ENCODE measurements at places on chromosomes 5 and 9.

DNA sequence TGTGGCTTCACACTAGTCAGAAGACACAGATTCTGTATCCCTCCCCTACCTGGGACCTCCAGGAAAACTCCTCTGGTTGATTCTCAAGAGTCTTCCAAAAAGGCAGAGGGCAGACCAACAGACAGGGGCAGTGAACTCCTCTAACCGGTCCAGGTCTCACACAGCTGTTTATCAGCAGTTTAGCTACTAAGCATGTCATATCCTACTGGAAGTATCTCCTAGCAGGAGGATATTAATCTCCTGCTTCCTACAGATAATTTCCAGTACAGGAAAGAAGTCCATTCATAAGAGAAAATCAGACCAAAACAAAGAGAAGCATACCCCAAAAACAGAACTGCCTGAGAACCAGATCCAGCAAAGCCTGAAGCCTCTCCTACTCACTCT, 64.3 kb downstream of the DTWD2 start:
- DNase-seq = no peak

DNA sequence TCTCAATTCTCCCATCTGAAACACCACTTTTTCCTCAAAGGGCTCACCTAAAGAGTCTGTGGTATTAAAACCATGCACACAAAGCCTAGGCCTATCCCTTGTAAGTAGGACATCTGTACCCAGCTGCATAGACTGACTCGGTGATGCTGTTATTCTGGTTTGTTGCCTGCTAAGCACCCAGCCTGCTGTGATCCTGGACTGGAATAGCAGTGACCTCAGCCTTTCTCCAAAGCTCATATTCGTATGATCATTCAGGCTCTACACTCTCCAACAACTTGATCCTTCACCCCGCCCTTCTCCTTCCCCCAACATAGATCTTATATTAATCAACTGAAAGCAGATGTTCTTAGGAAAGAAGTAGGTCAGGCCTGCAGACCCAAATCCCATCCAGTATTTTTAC, 81.4 kb upstream of the WWC1 start:
- no peak for DNase-seq

- no peak for DNase-seq
Measured at GRCh38 chr5:152403046-152403445, 2.0 kb downstream of the NMUR2 start.

- no peak for DNase-seq
Measured at GRCh38 chr9:135698767-135699166, 514 bp downstream of the SOHLH1 start.

DNA sequence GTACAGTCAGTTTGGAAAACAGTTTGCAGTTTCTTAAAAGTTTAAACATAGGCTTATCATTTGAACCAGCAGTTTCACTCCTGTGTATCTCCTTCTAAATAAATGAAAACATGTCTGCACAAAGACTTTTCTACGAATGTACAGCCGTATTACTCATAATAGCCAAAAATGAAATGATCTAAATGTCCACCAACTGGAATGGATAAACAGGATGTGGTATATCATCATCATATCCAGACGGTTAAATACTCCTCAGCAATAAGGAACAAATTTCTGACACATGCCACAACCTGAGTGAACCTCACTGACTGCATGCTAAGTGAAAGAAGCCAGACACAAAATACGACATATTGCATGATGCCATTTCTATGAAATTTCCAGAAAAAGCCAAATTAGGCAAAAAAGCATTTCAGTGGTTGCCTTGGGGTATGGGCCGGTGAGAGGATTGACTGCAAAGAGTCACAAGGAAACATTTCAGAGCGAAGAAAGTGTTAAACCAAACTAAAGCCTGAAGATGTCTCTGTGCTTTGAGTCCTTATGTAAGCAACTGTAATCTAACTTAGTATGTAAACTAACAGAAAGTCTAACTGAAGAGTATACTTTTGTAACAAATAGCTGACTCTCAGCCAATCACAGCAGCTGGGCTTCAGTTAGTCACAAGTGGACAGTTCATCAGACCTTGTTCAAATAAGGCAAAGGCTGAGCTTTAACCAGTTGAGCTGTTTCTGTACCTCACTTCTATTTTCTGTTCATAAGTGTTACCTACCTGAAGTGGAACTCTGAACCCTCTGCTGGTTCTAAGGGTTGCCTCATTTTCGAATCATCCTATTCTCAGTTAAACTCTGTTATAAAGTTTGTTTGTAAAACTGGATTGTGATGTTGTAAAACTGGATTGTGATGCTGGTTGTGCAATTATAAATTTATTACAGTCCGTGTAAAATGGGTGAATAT, 65.2 kb downstream of the TRIO start:
- DNase-seq = peak; percentile 42

GRCh38 chr5:130102375-130102774, 198.1 kb downstream of the CHSY3 start:
- no peak for DNase-seq

- DNase-seq = no peak
Measured at GRCh38 chr5:158514986-158515359, 584.7 kb downstream of the EBF1 start.

DNA sequence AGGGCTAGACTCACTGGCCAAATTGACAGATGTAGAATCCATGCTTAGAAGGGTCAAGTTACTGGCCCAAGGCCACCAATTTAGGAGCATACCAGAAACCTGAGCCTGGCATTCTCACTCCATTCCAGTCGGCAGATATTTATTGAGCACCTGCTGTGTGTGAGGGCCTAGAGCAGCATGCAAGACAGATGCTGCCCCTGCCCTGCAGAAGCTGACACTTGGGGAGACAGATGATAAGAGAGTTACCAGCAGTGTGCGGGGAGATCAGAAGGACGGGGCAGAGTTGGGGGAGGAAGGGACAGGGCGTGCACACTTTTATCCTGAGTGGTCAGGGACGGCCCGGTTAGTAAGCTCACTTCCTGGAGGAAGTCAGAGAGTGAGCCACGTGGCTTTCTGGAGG, 111.5 kb upstream of the RAPGEF1 start:
- peak; percentile 10 for DNase-seq

GRCh38 chr9:134040781-134041648, 15.7 kb downstream of the BRD3OS start:
- DNase-seq = peak; percentile 62

GRCh38 chr9:104858846-104859245, 69.1 kb downstream of the ABCA1 start:
- no peak for DNase-seq

DNA sequence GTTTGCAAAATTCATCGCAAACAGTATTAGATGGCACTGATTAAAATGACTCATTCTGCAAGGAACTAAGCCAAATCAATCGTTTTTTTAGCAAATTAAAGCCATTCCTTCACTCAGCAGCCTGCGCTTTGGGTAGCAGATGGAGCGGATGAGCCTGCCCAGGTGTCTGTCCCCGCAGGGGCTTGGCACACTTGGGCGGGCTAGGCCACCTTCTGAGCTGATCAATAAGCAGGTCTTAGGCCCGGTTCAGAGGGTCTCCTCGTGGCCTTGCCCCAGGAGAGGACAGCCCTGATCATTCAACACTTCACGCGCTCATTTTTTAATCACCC, 78.0 kb upstream of the FCN1 start:
- no peak for DNase-seq

- DNase-seq = no peak
Measured at GRCh38 chr9:68429631-68430030, 73.2 kb downstream of the PGM5 start.

DNA sequence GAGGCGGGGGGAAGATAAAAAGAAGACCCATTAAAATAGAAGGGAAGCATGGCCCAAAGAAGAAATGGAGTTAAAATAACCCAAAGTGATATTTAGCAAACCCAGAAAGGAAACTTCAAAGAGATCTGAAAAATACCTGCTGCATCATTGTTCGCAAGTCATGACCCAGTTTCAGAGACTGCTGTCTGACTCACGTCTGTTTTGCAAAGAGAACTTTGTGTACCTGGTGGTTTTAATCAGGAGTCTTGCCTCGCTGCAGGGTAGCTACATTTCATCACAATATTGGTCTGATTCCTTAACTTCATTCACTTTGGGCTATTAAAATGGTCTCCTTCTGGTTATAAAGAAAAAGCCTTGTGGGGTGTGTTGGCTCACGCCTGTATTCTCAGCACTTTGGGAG, 461.1 kb upstream of the DAP start:
- DNase-seq = no peak

GRCh38 chr5:131386779-131387178, 122.9 kb downstream of the CDC42SE2 start:
- no peak for DNase-seq

DNA sequence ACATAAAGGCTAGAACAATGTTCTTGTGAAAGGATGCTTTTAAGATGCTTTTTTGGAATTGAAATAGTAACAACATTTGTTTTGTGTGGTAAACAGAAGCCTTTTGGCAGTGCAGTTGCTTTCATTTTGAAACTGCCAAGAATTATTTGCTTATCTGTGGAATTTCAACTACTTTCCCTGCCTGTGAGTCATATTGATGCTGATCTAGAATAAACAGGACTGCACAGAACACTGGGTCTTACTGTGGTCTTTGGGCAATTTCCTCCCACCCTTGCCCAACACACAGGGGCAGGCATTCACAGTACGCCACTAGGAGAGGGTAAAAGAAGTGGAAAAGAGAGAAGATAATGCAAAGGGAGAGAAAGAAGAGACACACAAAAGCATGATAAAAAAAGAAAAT, 483.7 kb downstream of the ELAVL2 start:
- no peak for DNase-seq

DNA sequence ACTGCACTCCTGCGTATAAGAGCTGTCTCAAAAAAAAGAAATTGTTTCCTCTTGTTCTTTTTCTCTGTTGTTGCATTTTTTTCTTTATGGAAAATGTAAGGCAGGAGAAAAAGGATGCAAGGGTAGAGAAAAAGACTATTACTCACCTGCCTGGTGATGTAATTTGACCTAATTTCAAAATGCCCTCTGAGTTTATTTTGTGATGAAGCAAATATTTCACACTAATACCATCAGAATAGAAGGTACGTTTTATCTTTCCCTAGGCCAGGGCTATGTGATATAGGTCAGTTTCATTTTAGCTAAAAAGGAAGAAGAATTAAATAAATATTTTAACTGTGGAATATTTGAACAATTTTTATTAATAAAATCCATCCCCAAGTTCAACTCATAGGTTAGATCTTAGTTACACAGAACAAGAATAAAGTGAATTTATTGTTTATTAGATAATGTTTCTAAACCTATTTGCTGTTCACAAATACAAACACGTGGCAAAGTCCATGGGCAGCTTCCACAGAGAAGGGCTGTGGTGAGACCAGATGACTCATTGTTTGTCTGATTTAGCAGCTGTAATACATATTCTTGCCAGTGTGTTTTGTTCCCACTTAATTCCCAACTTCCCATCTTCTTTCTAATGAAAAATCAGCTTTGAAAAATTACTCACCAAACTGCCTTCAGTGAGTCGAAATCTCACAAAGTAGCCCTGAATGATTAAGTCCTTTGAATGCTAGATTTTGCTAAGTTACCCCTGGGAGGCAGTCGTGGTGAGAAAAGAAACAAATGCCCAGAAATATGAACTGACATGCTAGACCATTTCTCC, 52.8 kb upstream of the CCDC112 start:
- DNase-seq = peak; percentile 9

DNA sequence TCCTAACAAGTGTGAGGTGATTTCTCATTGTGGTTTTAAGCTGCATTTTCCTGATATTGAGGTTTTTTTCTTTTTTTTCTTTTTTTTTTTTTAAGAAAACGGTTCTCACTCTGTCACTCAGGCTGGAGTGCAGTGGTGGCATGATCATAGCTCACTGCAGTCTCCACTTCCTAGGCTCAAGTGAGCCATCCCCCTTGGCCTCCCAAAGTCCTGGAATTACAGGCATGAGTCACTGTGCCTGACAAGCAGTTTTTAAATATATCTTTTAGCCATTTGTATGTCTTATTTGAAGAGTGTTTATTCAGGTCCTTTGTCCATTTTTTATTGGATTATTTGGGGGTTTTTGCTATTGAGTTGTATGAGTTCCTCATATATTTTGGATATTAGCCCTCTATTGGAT, 53.8 kb downstream of the GCNT1 start:
- DNase-seq = peak; percentile 17

- DNase-seq = no peak
Measured at GRCh38 chr5:168608386-168608785, 29.2 kb upstream of the PANK3 start.

GRCh38 chr9:121584421-121584820, 67.0 kb upstream of the DAB2IP start:
- DNase-seq = no peak

GRCh38 chr9:126745574-126746411, 59.0 kb upstream of the ZBTB43 start:
- DNase-seq = no peak

DNA sequence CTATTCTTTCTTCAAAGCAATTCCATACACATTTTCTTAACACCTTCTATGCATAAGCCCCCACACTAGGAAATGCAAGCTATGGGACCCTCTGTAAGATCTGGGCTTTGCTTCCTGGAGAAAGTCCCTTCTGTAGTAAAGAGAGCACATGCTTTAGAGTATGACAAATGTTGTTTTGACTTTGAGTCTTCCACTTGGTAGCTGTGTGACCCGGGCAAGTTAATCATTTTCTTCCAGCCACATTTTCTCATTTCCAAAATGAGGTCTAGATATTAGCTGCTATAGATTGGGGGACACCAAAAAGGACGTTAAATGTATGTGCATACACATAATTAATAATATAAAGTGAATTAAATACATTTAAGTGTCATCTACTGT, 334.0 kb downstream of the NFIB start:
- no peak for DNase-seq

DNA sequence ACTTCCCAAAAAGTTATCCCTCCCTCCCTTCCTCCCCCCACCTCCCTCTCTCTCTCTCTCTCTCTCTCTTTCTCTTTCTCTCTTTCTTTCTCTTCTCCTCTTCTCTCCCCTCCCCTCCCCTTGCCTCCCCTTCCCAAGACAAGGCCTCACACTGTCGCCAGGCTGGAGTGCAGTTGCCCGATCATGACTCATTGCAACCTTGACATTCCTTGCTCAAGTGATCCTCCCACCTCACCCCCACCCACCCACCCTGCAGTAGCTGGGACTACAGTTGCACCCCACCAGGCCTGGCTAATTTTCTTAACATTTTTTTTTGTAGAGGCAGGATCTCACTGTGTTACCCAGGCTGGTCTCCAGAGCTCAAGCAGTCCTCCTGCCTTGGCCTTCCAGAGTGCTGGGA, 32.8 kb downstream of the VPS13A start:
- DNase-seq = no peak

- no peak for DNase-seq
Measured at GRCh38 chr5:68862560-68862959, 231.3 kb upstream of the SLC30A5 start.

GRCh38 chr5:72308853-72309191, 11.2 kb downstream of the MRPS27 start:
- no peak for DNase-seq

DNA sequence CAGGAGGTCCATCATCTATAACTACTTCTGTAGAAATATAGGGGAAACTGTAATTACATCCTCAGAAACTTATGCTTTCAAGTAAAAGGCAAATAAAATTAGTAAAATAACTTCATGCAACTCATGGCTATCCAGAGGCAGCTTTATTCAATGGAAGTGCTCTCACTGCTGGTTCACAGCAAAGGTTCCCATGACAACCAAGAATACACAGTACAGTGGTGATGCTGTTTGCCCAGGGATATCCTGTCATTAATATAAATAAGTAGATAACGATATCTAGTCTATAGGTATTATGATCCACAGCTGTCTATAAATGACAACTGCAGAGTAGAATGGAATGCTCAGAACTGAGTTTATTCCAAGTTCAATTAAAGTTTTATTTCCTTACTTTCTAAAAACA, 390.3 kb downstream of the PDE4D start:
- no peak for DNase-seq

- no peak for DNase-seq
Measured at GRCh38 chr9:90562229-90562628, 80.4 kb downstream of the DIRAS2 start.

Measured in hematopoietic multipotent progenitor cell treated with erythropoietin and hydrocortisone succinate and interleukin-3 and kit ligand, for 8 days (in vitro differentiated cells).